NCI-H1417 (cell line): ENCODE measurements at places on chromosomes 5 and 9.

DNA sequence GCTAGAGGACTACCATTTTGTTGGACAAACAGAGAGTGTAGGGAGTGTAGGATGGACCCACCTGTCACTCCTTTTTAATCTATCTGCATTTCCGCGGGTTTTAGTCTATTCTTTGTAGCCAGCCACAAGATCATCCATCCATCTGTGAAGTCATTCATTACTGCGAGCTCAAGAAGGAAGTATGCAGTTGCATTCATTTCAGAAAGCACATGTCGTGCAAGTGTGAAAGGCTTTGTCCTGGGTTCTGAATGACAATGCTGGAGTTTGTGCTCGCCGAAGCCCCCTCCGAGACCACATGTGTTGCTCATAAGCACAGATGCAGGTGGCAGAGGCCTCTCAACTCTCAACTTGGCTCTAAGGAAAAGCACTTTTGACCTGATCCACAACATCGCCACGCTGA, 70.3 kb upstream of the BASP1 start:
- no peak for DNase-seq

DNA sequence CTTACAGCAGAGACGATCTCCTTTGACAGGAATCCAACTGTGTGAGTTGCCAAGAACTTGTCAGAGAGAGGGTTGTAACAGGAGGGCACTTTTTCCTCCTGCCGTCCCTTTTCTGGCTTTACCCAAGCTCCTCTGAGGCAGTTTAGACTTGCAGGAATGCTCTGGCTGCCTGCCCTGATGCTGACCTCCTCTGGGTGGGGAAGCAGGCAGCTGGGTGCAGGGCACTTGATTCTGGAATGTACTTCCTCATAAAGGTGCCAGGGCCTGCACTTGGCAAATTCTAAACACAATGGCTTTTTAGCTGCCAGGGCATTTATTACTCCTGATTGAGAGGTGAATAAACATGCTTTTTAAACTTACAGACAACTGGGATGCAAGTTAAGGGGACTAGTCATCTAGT, 190.4 kb downstream of the EPB41L4A start:
- no peak for DNase-seq

DNA sequence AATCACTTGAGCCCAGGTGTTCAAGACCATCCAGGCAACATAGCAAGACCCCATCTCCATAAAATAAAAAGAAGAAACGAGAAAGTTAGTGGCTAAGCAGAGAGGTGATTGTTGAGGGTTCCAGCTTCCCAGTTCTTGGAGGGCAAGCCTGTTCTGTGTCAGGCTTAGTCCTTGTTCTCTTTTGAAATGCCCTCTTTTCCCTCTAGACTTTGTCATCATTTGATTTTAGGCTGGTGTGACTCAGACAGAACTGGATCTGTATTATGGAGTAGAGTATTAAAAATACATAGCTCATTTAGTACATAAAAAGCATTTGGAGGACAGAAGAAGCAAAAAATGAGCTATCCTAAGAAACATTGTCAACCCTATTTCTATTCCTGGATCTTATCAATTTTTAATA, 159.4 kb downstream of the CD180 start:
- DNase-seq, result no peak

DNA sequence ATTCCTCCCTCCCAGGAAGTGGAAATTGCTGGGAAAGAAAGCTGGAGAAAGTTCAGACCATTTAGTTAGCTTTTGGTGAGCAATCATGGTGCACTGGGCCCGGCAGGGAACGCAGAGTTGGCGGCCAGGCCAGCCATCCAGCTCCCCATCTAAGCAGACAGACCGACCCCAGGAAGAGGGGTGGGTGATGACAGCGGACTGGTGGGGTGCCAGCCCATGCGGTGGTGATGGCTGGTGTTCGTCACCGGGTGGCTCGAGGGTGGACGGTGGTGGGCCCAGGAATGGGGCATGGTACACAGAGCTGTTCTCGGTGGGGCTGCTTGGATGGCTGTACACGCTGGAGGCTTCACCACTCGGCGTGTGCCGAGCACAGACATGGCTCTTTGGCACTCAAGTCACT, 85.6 kb upstream of the ARAP3 start:
- no peak for DNase-seq

DNA sequence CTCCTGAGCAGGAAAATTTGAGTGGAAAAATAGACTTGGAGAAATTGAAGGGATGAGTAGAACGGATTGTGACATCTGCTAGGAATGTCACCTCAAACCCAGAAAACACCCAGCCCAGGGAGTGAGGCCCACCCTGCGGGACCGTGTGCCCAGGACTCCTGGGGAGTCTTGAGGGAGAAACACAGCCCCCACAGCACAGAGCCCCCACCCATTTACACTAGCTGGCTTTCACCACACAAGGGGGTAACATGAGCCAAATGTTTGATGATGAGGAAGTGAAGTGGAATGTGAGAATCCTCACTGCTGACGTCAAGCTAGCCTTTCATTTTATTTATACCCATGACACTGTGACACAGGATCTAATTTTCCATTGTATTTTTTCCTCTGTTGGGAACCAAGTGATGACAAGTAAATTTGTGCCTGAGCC, 42.8 kb upstream of the PDE8B start:
- no peak for DNase-seq

GRCh38 chr9:134875371-134875770, 5.2 kb upstream of the FCN2 start:
- DNase-seq, result no peak

DNA sequence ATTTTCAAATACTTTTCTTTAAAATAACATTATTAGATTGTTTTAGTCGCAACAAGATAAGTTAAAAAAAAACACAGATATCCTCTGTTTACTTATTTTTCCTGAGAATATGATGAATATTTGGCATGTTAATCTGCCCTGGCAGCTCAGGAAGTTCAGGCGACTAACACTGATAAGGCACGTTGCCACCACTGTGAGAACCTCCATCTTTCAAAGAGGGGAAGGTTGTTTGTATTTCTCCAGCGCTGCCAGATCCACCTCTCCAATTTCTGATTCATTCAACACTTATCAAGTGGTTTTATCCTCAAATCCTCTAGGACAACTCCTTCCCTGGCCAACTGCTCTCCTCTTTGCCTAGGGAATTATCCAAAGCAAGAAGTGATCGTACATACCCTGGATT, 21.8 kb downstream of the CTNNAL1 start:
- DNase-seq, result no peak

GRCh38 chr9:85224301-85224700, 517.5 kb downstream of the AGTPBP1 start:
- DNase-seq, result no peak

DNA sequence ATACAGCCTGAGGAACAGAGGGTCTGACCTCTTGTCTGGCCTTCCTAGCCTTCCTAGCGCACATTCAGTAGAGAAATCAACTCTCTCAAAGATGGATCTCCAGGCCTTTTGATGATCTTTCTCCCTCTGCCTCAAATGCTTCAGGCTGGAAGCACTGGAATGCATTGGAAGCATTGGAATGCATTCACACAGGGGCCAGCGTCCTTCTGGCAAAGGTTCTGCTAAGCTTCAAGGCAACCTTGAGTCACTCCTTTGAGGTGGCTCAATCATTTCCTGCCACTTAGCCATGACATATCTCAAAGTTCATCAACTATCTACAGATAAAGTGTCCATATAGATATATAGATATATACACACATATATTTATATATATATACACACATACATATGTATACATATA, 42.9 kb downstream of the OR2K2 start:
- no peak for DNase-seq

DNA sequence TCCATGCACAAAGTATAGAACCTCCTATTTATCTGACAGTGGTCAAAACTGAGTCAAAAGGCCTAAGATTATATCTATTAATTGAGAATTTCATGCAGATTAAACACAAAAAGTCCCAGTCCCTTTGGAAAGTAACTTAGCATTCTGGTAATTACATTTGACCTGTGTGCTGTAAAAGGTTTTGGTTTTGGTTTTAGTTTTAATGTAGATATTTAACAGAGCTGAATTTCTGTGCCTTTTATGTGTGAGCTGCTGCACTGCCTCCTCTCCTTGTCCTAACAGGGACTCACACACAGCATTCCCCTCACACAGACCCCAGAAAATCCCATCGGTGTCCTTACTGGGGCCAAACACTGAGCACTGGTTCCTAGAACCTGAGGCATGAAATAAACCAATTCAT, 31.0 kb upstream of the FSD1L start:
- DNase-seq, result no peak

DNA sequence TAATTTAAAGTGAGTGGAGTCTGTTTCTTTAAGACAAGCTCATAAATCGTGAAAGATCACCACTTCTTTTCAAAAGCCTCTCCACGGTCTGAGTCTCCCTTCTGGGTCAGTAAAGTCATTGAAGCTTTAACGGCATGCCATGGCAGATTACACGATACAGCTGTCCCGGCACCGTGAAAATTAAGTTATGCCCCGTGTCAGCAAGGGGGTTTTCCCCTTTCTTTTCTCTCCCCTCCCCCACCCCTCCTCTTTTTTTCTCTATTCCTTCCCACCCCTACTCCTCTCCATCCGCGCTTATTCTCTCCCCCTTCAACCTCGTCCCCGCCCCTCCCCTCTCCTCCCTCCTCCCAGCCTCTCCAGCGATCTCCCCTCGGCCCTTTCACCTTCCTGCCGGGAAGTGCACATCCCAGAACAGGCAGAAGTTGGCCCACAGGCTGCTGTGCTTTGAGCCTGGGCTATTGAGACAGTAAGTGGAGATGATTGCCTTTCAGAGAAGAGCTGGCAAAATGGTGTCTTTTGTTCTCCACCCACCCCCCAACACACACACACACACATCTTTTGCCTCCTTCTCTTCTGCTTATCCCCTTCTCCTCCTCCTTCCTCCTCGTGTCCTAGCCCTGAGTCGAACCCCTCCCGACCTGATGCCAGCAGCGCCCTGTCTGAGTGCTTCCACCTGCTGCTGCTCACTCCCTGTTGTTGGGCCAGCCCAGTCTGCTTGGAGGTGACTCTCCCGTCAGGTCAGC, 44.1 kb downstream of the GAS1 start:
- DNase-seq, result no peak

GRCh38 chr5:176427971-176428370, 11.6 kb upstream of the CLTB start:
- no peak for DNase-seq

DNA sequence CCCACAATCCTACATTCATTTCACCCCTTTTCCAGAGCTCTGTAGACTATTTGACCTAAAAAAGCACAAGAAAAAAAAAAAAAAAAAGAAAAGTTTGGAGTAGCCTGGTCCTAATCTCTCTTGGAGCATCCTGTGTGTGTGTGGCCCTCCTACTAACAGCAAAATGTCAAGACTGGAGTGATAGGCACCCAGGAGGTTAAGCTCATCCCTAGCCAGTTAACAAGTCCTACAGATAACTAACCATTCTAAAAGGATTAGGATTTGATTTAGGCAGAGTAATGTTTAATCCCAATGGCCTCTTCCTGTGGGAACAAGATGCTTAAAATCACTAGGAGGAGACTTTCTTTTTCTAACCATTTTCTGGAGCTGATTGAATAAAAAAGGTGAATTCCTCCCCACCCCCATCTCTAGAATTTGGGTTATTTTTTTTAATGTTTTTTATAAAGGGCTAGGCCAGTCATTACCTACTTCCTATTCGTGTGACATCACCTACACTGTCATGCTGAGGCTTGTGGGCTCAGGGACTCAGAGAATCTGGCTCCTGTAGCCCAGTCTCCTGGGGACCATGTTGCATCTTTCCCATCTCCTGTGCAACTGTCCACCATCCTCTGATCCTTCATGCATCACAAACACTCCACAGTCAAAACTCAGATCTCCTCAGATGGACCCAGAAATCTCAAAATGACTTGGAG, 43.2 kb upstream of the NR3C1 start:
- no peak for DNase-seq

DNA sequence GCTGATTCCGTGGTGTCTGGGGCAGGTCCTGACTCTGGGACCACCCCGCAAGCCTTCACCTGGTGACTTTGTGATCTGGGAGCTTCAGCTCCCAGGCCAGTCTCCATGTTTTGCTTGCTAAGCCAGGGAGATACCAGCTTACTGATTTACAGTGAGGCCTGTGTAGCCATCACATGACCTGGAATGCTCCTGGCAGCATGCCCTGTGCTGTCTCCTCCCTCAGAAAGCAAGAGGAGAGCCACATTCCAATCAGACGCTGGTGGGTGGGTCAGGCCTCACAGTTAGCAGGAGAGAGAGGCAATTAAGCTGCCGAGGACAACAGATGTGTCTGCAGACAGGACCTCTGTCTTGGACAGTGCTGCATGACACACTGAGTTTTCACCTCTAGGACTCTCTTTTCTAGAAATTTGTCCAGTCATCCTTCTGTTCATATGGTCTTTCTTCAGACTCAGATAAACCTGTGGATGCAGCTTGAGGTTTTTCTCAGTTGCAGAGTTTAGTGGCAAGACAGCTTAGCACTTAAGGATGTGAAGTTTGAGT, 24.4 kb upstream of the GRPEL2 start:
- DNase-seq, result peak; percentile 64

GRCh38 chr5:113381791-113382190, 53.0 kb downstream of the TSSK1B start:
- no peak for DNase-seq

DNA sequence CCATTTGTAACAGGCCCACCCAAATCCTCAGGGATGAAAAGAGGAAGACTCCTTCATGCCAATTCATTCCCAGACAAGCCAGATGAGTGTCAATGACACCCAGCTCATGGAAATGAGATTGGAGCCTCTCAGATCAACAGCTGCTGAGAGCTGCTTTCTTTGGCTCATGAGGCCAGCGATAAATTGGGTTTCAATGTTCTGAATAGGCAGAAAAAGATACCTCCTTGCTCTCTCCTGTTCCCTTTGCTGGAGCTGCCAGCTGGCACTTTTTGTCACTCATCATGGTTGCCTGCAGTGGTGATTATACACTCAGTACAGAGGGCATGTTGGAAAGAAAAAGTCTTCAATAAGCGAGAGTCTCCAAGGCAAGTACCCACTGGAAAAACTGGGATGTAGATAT, 47.1 kb downstream of the SH3RF2 start:
- no peak for DNase-seq

GRCh38 chr5:16453609-16454008, 12.0 kb downstream of the ZNF622 start:
- no peak for DNase-seq

DNA sequence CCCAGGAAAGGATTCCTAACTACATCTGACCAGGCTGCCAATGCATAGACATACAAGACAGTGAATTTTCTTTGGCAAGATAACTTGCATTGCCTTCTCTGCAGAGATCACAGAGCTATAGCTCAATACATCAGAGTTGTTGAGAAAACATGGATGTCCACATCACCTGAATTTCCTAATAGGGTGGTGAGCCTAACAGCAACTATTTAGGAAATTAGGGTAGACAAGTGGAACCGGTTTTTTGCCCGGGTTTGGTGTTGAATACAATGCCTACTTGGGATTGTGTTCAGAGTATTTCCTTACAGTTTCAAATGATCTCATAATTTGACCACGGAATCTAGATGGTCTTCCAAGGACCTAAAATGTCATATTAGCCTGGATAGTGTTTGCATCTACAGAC, 262.7 kb downstream of the KIF4B start:
- no peak for DNase-seq

DNA sequence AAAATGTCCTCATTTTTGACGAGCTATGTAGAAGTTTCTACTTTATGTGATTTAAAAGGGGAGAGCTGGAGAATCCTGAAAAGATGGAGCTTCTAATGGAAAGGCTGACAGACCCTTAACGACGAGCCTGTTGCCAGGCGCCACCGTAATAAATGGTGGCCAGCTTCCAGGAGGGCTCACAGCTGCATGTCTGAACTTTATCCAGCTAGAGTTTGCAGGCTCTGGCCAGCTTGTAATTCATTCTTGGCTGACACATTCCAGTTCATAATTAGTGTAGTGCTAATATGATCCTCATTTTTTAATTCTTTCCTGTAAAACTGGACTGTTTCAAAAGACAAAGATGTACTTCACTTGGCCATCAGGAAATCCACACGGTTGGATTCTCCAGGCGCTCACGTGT, 246.7 kb downstream of the GAS1 start:
- DNase-seq, result no peak
